ENCODE measurements at places on chromosomes 4 and X. TPM values are rescaled to one million over a fixed set of nuclear protein-coding genes. Genes with fewer than 3 reads are reported as not detected.

- no peak for DNase-seq
Observed at GRCh38 chr4:27428661-27429060, 568.0 kb downstream of the STIM2 start.

DNA sequence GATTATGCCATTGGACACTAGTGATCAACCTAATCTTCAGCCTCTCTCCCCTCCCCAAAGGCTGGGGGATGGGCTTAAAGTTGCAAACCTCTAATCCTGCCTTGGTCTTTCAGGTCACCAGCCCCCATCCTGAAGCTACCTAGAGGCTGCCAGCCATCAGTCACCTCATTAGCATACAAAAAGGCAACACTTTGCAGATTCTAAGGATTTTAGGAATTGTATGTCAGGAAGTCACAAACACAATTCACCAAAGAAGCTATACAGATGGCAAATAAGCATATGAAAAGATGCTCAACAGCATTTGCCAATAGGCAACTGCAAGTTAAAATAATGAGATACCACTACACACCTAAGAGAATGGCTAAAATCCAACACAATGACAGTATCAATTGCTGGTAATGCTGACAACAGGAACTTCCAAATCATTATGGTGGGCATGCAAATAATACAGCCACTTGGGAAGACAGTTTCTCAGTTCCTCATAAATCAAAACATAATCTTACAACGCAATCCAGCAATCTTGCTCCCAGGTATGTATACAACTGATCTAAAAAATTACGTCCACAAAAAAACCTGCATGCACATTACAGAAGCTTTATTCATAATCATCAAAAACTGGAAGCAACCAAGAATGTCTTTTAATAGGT lies 9.0 kb upstream of the PIM2 start:
- DNase-seq, result no peak

DNA sequence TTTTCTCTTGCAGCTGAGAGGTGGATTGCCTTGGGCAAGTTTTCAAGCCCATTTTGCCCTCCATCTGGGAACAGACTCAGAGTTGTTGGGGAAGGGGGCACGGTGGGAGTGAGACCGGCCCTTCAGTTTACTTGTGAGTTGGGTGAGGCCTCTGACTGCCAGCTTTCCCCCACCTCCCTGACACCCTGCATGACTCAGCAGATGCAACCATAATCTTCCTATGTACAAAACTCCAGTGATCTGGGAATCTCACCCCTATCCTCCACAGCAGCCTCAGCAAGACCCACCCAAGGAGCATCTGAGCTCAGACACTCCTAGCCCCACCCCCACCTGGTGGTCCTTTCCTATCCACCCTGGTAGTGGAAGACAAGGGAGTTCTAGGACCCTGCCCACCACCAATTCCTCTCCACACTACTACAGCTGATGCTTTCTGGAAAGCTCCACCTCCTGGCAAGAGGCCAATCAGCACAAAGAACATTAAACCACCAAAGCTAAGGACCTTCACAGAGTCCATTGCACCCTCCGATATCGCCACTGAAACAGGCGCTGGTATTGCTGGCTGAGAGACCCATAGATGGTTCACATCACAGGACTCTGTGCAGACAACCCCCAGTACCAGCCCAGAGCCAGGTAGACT lies 99.4 kb upstream of the STK26 start:
- no peak for DNase-seq

- no peak for DNase-seq
Observed at GRCh38 chrX:136708348-136708747, 60.4 kb downstream of the CD40LG start.

ARMCX1 gene
- total RNA-seq, result 28.8 TPM

NUP62CL gene
- not detected for total RNA-seq

LRP2BP gene
- 0.86 TPM for total RNA-seq

All from posterior vena cava (tissue), 2 donors.